Cortex of kidney (tissue), 1 donor: ENCODE measurements at places on chromosomes 3 and 15.

DNA sequence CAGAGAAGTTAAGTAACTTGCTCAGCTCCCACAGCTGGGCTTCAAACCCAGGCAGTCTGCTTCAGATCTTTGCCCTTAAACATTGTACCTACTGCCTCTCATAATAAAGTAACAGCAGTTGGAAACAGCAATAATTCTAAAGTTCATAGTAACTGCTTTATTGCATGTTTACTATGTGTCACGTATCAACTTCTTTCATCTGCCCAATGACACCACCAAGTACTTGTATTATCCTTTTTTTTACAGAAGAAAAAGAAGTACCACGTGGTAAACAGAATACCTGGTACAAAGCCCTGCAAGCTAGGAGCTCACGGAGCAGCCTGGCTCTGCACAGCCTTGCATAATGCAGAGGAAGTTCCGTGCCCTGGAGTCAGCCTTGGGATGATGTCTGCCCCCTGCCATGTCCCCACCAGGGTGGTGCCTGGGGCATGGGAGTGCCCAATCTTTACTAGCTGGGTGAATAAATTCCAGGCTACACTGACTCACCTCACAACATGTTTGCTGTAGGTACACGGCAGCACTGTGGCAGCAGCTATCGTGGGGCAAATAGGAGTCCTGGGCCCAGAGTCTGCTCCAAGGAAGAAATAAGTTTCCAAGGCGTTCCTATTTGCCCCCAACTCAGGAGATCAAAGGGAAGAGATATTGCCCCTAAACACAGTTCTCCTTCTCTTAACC is 77.2 kb downstream of the LDHAL6B start:
- DNase-seq: no peak

- no peak for DNase-seq
Observed at GRCh38 chr15:60941448-60941847, 287.7 kb downstream of the RORA start.

DNA sequence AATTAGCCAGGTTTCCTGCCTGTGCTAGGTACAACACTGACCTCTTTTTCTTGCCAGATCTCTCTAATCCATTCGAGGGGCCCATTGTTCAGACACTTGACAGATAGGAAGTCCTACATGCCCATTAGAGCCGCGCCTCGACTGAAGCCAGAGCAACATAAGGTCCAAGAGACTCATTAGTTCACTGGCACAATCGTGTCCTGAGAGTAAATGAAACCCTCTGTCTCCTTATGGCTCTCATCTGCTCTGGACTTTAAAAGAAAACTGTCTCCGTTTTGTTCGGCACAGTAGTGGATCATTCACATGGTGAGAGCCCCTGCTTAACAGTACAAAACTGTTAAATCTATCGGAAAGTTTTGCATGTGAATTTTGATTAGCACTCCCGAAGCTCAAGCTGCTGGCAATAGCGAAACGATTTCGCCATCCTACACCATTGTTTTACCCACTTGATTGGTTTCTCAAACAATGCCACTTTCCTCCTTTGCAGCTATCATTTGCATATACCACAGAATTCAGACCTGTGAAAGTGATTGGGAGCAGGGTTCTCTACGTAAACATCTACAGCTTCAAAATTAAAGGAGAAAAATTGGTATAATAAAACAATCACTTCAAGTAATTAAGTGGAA is 19.0 kb upstream of the C15orf61 start:
- no peak for DNase-seq

DNA sequence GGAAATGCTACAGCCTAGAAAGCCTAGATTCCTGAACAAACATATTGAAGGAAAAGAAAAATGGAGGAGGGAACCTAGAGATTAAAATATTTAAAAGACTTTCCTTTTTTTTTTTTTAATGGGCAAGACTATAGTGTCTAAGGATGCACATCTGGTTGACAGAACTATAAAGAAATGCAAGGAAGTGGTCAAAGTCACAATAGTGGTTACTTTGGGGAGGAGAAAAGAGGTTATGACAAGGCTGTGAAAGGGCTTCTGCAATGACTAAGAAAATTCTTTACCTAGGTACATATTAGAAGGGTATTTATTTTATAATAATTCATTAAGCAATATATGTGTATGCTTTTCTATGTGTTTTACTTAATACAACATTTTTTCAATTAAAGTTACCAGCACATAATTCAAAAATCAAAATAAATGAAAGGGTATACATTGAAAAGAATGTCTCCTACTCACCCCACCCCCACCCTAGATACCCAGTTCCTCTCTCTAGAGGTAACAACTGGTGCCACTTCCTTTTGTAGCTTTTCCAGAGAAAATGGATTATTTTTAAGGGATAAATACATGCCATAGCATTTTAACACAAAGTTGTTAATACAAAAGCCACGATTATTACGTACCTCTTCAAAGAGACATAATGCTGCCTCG is 70.1 kb downstream of the HERC1 start:
- no peak for DNase-seq

- no peak for DNase-seq
Observed at GRCh38 chr3:84194029-84194428, 764.8 kb upstream of the CADM2 start.
